Activated CD4-positive, CD25-positive, alpha-beta regulatory T cell (primary cell): ENCODE measurements at places on chromosomes 12 and 14.

DNA sequence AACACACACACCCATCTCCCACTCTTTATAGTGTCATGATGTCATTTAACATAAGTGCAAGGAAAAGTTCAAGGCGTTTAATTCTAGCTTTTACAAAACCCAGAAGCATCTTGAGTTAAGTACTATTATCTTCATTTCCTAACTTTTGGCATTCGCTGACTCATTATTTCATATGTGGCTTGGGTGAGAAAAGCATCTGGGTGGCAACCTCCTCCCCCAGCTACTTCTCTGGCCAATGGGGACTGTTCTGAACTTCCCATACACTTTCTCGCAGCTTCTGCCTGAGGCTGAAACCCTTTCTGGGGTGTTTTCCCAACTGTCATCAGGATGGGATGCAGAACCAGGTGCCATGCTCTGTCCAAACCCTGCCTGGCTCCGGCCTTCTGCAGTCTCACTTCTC is 2.8 kb upstream of the MARK3 start:
- DNase-seq: no peak

DNA sequence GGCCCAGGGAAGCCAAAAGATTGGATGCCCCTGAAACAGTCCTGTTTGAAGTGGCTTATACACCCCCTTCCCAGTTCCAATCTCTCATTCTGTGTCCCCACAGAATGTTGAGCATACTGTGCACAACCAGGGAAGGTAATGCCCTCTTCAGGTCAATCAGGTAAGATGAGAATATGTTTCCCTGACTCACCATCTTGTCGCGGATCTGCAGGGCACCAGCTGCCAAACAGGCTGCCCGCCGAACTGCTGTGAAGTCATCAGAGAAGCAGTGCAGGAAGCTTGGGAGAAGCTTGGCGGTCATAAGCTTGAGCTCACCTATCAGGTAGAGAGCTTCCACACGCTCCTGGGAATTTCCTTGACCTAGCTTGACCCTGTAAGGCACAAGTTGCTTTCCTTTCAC is 9.6 kb downstream of the RIOX1 start:
- no peak for DNase-seq

DNA sequence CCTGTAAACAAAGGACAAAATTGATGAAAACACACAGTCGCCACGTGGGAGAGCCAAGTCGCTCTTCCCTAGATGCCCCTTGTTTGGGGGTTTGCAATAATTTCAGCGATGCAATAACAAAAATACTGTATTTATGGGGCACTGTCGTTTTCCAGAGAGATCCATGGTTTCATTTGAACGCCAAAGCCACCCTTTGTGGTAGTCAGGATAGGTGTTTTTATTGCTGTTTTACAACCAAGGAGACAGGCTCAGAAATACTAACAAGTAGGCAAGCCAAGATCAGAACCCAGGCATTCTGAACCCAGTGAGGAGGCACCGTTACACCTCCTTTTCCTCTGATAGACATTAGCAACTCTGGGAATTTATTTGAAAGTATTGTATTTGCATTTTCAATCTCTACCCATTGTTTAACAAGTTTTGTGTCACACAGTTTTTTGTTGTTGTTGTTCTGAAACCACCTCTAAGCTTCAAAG is 831 bp upstream of the BTBD7 start:
- no peak for DNase-seq

GRCh38 chr12:46264057-46264456 is 4.8 kb downstream of the SLC38A1 start:
- DNase-seq: no peak

GRCh38 chr12:96985515-96986362 is 78.7 kb downstream of the NEDD1 start:
- peak; percentile 6 for DNase-seq

DNA sequence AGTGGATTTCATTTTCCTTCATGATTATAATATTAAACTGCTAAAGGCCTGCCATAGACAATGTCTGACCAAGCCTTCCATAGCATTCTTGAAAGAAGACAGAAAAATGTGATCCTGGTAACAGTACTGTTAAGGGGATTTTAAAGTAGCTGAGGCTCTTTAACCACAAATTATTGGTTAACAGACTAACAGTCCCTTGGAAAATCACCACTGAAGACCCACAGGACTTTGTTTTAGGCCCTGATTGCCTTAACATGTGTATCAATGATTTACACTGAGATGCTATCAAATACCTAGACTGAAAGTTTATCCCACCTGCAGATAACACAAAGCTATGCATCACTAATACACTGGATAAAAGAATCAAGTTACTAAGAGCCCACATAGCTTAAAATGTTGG is 6.0 kb downstream of the KRT79 start:
- DNase-seq: no peak

- no peak for DNase-seq
Measured at GRCh38 chr14:65169351-65169750, 67.0 kb upstream of the MAX start.
